Vagina (tissue), 2 donors: ENCODE measurements at places on chromosomes 5 and 9. TPM values are rescaled to one million over a fixed set of nuclear protein-coding genes. Genes with fewer than 3 reads are reported as not detected.

Gene GPR21
- not detected for total RNA-seq

Gene MYOZ3
- not detected for total RNA-seq

Gene HEMGN
- not detected for total RNA-seq

Gene PCDHA9
- 0.25 TPM for total RNA-seq

Gene PCDHGA6
- total RNA-seq: 6.4 TPM

Gene IGIP
- total RNA-seq: 16.7 TPM

Gene FAM200C
- total RNA-seq: 2.5 TPM

Gene ROPN1L
- total RNA-seq: 4.2 TPM

Gene IL13
- not detected for total RNA-seq

Gene NKD2
- 2.0 TPM for total RNA-seq

Gene UGT3A1
- total RNA-seq: not detected

Gene PCDHGA11
- 6.6 TPM for total RNA-seq

Gene TRUB2
- 11.3 TPM for total RNA-seq

Gene PCDHB15
- total RNA-seq: 3.2 TPM

Gene TAL2
- total RNA-seq: not detected

Gene FGF10
- total RNA-seq: 41.3 TPM

Gene TLX3
- not detected for total RNA-seq

Gene NMUR2
- total RNA-seq: not detected
